ENCODE measurements at places on chromosomes 6 and 20.

GRCh38 chr6:28635547-28636158, 110.0 kb downstream of the GPX5 start:
- peak; percentile 29 for DNase-seq

- no peak for DNase-seq
These were observed 4.5 kb downstream of the MRPL14 start for GRCh38 chr6:44122801-44123200.

DNA sequence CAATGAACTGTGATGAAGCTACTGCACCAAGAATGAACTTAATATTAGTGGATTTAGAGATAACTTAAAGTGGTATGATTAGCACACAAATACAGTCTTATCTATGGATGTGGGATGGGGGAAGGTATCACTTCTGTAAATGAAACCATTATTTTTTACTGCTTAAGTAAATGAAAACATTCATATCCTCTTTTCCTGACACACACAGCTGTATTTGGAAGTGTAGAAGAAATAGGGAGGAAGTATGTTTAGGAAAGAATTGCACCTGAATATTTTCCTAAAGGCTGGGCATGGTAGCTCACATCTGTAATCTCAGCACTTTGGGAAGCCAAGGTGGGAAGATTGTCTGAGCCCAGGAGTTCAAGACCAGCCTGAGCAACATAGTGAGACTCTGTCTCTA, 96.8 kb downstream of the HIVEP2 start:
- no peak for DNase-seq

DNA sequence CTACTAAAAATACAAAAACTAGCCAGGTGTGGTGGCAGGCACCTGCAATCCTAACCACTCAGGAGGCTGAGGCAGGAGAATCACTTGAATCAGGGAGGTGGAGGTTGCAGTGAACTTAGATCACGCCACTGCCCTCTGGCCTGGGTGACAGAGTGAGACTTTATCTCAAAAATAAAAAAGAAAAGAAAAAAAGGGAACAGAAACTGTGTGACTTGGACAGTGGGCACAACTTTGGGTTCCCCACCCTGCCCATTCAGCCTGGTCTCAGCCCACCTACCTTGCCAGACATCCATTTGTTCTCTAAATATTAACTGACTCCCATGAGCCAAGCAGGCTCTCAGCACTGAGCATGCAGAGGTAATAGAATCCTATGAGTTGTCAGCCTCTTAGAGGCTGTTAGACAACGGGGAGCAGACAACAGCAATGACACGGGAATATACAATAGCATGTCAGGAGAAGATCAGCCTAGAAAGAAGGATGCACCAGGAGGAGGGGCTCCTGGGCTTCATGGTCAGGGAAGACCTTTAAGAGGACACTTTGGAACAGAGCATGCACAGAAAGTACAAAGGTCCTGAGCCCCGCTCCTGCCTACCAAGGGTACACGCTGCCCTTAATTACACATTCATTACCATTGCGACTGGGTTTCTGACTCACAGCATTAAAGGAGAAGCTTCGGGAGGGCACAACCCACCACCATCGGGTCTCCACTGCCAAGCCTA, 20.0 kb downstream of the FAM209B start:
- DNase-seq, result no peak

DNA sequence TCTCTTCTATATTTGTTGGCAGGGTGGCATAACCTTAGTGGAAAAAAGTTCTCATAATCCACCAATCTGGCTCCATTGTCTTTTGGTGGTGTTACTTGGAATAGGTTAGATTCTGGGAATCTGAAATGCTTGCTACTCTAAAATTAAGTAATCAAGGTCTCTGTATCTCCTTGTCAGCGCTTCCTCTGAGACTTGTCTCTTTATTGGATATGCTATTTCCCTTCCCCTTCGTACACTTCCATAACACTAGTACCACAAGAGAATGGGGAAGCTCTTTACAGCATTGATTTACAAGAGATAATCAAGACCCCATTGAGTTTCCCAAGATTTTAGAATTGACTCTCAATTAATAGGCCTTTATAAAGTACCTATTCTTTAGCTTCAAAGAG, 280.2 kb downstream of the ADGB start:
- DNase-seq, result no peak

All from NCI-H748 treated with DMSO at 0.1 percent for 48 hours (cell line).